ENCODE measurements at places on chromosomes 6 and 20. TPM values are rescaled to one million over a fixed set of nuclear protein-coding genes. Genes with fewer than 3 reads are reported as not detected.

The VWA7 gene
- 1.0 TPM for total RNA-seq

The SLX4IP gene
- 4.2 TPM for total RNA-seq

The TRIM15 gene
- total RNA-seq = not detected

The ZNF165 gene
- under 0.01 TPM for total RNA-seq

The BTNL2 gene
- not detected for total RNA-seq

The COX7A2 gene
- total RNA-seq = 280 TPM

The ZBTB46 gene
- total RNA-seq = 52.2 TPM

The NUP43 gene
- 17.2 TPM for total RNA-seq

The DZANK1 gene
- 1.0 TPM for total RNA-seq

The MED23 gene
- total RNA-seq = 35.0 TPM

The CRISP2 gene
- total RNA-seq = not detected

The TP53INP2 gene
- 1.0 TPM for total RNA-seq

The CRISP3 gene
- not detected for total RNA-seq

The DEFB124 gene
- total RNA-seq = not detected

The RFX6 gene
- total RNA-seq = not detected

The DCDC2 gene
- total RNA-seq = not detected

The UST gene
- 14.6 TPM for total RNA-seq

The EBF4 gene
- 2.6 TPM for total RNA-seq

The MUC22 gene
- total RNA-seq = not detected

The NTSR1 gene
- total RNA-seq = under 0.01 TPM

The RAD21L1 gene
- total RNA-seq = not detected

The LSM2 gene
- total RNA-seq = 45.9 TPM

Measured in skeletal muscle tissue (tissue), 5 donors.